ENCODE measurements at places on chromosomes 5 and 9. TPM values are rescaled to one million over a fixed set of nuclear protein-coding genes. Genes with fewer than 3 reads are reported as not detected.

- DNase-seq: no peak
Observed at GRCh38 chr5:139689631-139690063, 41.5 kb downstream of the CXXC5 start.

DNA sequence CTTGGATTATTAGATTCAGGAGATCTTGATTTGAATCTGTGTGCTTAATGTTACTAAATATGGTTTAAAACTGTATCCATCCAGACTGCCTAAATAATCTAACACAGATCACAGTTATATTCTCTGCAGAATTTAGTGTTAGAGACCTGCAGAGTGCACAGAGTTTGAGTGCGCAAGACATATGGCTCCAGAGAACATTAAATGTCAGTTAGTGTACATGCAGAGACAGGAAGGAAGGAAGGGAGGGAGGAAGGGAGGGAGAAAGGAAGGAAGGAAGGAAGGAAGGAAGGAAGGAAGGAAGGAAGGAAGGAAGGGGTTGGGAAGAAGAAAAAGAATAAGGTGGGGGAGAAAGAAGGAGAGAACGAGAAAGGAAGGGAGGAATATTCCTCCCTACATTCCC lies 210.0 kb upstream of the COX7C start:
- DNase-seq: no peak

DNA sequence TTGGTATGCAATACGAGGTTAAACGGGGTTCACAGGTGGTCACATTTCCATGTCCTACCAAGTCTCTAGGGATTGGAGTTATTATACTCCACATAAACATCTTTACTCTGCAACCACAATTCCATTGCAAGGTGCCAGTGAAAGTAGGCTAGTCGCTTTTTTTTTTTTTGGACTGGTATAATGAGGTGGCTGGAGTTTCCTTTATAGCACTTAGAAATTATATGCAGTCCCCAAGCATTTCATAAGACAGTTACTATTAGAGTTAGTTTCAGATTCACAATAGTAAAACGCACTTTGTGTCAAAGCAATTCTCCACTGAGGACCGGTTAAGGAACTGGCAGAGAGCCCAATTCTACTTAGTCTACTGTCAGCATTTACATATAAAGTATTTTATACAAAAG lies 1.4 kb downstream of the MEF2C start:
- no peak for DNase-seq

The ZFP37 gene
- 2.4 TPM for total RNA-seq

The IL33 gene
- total RNA-seq: 63.1 TPM
